ENCODE measurements at places on chromosomes 1 and 21.

DNA sequence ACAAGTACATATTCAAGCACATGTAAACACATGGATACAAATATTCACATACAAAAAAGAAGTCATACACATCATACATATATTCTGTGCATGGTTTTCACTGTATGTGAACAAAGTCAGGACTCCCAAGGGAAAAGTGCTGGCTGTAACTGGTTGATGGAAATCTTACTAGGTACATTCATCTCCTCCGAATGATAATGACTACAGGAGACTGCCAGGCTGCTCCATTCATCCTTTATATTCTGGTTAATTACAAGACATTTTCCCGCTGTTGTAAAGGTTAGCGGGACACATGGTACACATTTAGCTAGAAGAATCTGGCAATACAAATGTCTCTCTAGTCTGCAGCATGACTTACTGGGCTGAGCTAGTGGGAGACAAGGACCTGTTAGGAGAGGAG lies 26.2 kb upstream of the HMGB4 start:
- DNase-seq, result no peak

GRCh38 chr1:166133857-166134256 lies 32.9 kb downstream of the FAM78B start:
- DNase-seq, result no peak

GRCh38 chr1:109979489-109980091 lies 5.0 kb upstream of the AHCYL1 start:
- no peak for DNase-seq

GRCh38 chr1:190809312-190809711 lies 331.6 kb upstream of the BRINP3 start:
- no peak for DNase-seq

GRCh38 chr1:229067546-229067945 lies 203.4 kb upstream of the RAB4A start:
- no peak for DNase-seq

GRCh38 chr1:173353350-173353749 lies 123.8 kb upstream of the PRDX6 start:
- DNase-seq, result no peak

DNA sequence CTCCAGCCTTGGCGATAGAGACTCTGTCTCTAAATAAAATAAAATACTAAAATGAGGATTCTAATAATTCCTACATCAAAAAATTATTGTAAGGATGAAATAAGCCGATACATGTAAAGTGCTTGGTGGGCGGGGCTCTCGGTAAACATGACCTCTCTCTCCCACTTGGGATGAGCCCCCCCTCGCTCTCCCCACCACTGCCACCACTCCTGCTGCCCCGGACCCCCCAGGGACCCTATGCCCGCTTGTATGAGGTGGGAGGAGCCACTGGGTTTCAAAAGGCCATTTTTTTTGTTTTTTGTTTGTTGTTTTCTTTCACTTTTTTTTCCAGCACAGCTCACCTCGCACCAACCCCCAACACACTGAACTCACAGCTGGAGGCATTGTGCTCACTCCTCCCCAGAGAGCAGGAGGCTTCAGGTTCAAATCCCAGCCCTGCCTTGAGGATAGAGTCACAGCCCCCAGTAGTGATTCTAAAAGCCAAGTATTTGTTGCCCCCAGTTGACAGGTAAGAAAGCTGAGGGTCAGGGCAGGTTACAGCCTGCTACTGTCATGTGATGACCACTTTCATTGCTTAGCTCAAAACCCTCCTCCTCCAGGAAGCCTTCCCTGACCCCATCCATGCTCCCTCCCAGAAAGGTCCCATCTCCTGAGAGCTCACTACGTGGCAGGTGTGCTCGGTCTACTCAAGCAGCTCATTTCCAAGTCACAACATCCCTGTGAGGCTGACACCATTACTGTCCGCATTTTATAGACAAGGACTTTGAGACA lies 4.2 kb downstream of the SDC3 start:
- DNase-seq, result no peak

DNA sequence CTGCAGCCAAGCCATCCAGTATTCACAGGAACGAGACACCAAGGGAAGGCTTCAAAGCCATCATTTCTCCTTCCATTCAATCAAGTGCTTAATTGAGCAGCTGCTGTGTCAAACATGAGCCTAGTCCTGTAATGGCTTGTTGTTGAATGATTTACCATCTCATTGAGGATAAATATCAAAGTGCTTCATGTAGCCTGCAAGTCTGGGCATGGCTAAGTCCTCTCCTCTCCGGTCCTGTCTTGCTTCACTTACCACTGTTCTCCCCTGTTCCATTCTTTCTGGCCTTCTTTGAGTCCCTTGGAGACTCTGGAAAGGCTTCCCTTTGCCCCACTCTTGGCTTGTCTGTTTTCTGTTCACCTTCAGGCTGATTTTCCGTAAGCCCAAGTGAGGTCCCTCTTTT lies 279.8 kb downstream of the PBX1 start:
- DNase-seq, result no peak

GRCh38 chr1:76161451-76161850 lies 86.9 kb downstream of the ST6GALNAC3 start:
- no peak for DNase-seq

GRCh38 chr1:2632051-2632430 lies 775 bp downstream of the MMEL1 start:
- DNase-seq, result no peak

DNA sequence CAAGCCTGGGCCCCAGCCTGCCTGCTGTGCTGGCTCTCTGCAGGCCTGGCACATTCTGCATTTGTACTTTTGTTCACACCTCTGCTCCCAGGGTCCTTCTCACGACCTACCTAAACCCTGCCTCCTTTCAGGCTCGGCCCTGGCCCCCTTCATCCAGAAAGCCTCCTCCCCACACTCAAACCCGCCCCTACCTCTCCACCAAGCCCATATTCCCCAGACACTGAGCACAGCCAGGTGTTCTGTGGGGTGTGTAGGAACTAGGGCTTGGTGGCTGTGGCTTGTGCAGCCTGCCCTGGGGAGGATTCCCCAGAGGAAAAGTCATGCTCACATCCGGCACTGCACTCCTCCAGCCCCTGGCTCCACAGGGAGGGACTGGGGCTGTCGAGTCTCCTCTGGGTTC lies 8.2 kb upstream of the MIXL1 start:
- DNase-seq, result no peak

- no peak for DNase-seq
Observed at GRCh38 chr1:11314959-11315358, 42.0 kb downstream of the UBIAD1 start.

DNA sequence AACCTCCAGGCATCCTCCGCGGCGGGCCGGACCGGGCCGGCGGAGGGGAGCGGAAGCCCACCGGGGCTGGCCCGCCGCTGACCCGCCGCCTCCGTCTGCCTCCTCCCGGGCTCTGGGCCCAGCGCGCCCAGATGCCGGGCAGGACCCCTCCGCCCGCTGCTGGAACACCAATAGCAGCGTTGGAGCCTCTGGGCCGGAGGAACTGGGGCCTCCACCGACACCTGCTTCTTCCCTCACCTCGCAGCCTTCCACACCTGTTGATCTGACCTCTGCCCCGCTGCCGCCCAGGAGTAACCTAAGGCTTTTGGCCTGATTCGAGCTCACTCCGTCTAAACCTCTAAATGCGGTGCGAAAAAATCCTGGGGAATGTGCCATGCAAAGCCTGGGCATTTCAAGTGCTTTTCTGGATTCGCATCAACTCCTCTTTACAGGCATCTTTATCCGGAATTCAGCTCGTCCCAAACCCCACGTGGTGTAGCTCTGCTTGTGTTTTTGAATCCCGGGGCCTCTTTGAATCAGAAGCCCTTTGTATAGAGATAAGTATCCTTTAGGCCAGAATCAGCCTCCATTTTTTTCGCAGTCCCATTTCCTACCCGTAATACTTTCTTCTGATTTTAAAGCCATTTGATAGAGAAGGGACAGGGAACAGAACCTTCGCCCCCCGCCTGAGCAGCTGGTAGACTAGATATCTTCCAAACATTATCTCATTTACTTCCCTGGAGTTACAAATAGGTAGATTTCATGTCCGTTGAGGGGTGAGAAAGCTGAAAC lies 680 bp upstream of the CNN3 start:
- DNase-seq, result no peak

DNA sequence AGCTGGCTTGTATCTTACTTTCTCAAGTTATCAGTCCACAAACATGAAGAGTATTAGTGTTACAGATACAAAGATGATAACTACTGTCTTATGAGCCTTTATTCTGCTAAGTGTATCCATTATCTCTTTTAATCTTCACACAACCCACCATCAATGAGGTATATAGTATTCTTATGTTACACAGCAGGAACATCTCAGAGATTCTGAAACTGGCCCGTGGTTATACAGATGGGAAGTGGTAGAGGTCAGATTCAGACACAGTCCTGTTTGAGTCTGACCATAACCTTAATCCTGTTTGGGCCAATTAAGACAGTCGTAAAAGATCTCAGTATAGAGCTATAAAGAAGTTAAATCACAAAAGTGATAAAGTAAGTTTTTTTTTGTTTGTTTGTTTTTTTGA lies 5.1 kb upstream of the TMEM269 start:
- no peak for DNase-seq

- no peak for DNase-seq
Observed at GRCh38 chr1:107637101-107637500, 327.9 kb downstream of the VAV3 start.

- DNase-seq, result no peak
Observed at GRCh38 chr1:85599076-85599491, 18.5 kb downstream of the CCN1 start.

DNA sequence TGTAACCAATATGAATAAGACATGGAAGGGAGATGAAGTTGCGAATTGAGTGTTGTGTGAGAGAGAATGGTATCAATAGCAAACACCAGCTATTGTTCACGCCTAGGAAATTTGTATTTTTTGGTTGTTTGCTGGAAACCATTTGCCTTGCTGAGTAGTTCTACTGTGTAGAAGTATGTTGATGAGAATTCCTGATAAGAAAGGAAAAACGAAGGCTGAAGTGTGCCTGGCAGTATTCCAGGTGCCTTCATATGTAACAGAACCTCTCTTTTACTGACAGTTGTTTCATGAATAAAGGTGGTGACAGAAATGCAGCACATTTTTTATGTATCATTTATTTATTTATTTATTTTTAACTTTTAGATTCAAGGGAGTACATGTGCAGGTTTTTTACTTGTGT lies 79.5 kb downstream of the SDCCAG8 start:
- no peak for DNase-seq

DNA sequence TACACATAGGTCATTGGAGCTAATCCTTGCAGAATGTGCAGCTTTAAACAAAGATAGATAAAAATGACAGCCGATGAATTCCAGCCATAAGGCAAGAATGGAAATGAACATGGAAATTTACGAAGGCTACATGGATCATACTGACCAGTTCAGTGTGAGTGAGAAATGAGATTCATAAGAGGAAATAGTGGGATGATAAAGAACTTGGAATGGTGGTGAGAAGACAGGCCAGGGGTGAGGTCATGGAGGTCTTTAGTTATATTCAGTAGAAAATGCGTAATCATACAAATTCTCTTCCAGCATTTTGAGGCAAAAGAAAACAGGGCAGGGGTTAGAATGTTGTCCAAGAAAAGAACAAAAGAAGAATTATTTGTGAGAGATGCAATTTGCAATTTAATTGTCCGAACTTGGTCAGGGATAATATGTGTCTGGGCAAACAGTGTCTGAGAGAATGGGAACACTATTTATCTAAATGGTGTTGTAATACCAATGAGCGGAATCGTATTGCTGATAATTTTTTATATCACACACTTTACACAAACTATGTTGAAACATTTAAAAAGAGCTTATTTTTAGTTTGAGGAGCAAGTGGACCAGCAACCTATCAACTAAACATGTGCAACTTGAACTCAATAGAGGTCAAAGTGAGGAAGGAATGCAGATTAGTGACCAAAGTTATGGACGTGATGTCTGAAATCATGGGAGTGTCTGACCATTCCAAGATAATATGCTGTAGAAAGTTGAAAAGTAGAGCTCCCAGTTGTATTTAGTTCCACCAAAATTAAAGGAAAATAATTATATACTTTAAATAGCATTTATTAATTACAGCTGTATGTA lies 739.0 kb upstream of the NCAM2 start:
- DNase-seq, result no peak

DNA sequence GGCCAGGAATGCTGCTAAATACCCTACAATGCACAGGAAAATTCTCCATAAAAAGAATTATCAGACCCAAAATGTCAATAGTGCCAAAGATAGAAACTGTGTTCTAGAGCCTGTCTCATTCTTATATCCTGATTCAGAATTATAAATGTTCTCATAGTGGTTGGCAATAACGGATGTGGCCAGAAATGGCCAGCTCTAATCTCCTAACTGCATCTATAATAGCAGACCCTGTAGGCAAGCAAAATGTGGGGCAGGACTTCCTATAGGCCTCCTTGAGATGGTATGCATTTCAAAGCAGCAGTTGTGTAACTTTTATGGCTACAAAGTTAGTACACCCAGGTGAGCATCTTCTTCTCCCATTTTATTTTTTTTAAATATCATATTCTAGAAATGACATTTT lies 95.9 kb upstream of the SGIP1 start:
- no peak for DNase-seq

- DNase-seq, result no peak
Observed at GRCh38 chr1:46300673-46301405, 2.6 kb downstream of the LRRC41 start.

DNA sequence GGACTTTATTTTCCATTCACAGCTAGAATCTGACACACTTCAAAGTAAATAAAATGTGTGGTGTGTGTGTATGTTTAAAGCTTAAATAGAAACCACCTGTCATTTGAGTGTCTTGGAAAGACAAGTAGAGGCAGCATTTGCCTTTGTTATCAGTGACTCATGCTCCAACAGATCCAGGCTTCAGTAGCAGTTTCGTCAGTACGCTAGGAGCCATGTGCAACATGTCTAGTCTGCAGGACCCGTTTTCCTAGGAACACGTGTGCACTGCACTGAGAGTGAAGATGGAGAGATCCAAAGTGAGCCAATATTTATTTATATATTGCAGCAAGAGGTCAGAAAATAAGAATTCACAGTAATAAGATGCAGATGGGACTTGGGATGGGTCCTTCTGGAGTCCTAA lies 41.8 kb downstream of the SGIP1 start:
- DNase-seq, result no peak

GRCh38 chr1:213362598-213362997 lies 311.6 kb downstream of the RPS6KC1 start:
- DNase-seq, result no peak

DNA sequence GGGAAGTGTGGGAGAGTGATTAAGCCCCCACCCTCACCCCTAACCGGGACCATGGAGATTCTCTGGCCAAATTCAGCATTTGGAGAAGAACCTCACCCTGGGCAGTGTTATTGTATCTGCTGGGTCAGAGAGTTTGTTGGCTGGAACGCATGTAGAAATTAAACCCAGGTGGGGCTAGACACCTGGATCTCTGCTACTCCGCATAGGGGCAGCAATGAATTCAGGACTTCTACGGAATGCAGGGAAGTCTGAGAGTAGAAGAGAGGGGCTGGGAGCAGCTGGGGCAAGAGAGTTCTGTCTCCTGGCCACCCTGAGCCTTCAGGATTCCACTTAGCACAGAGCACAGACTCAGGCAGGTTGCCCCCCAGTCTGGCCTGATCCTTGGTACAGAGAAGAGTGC lies 3.6 kb upstream of the CRABP2 start:
- no peak for DNase-seq

GRCh38 chr1:12184008-12184681 lies 17.4 kb downstream of the TNFRSF1B start:
- no peak for DNase-seq

All from stimulated activated CD8-positive, alpha-beta memory T cell treated with anti-CD3 and anti-CD28 coated beads, Interleukin-7, amount 100 ng/mL, for 4 hours (primary cell).